GOT3 (cell line): ENCODE measurements at places on chromosomes 2 and 18.

- no peak for DNase-seq
Observed at GRCh38 chr2:172079838-172080640, 5.3 kb upstream of the DLX1 start.

GRCh38 chr18:48956356-48956755, 5.6 kb upstream of the SMAD7 start:
- DNase-seq = no peak

DNA sequence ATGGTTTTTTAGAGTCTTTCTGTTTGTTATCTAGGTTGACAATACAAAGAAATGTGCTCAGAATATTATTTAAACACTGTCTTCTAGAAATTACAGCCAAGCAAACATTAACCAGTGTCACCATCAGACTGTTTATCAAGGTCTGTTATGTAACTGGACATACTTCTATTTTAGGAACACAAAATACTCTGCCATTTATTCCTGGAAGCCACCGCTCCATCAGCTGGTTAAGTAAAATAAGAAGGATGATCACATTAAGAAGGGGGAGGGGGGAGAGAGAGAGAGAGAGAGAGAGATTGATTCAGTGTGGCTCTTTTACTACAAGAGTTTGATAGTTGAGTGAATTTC, 47.9 kb downstream of the MBP start:
- DNase-seq = no peak

- DNase-seq = no peak
Observed at GRCh38 chr2:99354070-99354469, 16.9 kb downstream of the EIF5B start.

DNA sequence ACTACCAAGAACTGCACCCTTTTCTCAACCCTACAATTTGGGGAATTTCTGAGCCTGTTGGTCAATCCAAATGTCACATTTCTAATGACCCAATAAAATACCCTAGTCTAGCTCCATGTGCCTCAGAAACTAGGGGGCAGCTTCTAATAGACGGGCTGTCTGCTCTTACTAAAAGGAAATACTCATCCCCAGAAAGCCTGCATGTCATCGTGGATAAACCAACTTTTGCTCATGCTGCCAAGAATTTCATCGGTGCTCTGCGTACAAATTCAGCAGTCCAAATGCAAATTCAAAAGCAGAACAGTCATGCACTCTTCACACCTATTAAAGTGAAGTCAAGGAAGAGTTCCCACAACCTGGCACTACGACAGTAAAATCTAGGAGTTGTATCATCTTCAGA, 377.3 kb downstream of the LNPK start:
- no peak for DNase-seq

- DNase-seq = no peak
Observed at GRCh38 chr2:150859877-150860276, 372.4 kb upstream of the RND3 start.

DNA sequence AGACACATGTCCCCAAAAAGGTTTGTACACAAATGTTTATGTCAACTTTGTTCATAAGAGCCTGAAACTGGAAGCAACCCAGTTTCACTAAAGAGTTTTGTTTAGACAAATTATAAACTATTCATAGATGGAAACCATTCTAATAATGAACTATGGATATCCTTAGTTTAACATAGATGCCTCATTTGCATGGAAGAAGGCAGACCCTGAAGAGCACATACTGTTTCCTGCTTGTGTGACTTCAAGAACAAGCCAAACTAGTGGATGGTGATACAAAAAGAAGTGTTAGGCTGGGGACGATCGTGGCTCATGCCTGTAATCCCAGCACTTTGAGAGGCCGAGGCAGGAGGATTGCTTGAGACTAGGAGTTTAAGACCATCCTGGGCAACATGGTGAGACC, 48.1 kb downstream of the ACOXL start:
- no peak for DNase-seq

- DNase-seq = no peak
Observed at GRCh38 chr2:82690757-82691411, 1768.2 kb downstream of the SUCLG1 start.

DNA sequence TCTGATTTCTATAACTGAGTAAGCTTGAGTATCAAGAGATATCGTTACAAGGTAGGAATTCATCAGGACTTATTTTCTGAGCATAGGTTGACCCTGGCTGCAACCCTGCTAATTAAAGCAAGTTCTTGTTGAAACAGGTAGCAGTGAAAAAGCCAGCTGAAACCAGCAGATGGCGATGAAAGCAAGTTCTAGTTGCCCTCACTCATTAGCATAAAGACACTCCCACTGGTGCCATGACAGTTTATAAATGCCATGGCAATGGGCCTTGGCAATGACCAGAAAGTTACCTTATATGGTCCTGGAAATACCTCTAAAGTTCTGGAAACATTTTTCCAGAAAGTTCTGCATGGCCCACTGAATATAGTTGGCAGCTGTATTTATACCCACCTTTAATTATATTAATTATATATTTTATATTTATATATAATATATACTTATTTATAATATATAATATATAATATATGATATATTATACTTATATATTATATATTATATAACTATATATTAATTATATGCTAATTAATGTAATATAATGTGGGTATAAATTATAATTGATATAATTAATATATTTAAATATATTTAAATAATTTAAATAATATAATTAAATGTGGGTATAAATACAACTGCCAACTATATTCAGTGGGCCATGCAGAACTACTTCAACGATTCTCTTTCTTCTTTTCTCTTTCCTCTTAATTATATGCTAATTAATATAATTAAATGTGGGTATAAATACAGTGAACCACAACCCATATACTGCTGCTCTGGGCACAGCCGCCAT, 188.0 kb downstream of the CDH7 start:
- DNase-seq = no peak

- no peak for DNase-seq
Observed at GRCh38 chr2:3753561-3753960, 50.2 kb downstream of the DCDC2C start.

DNA sequence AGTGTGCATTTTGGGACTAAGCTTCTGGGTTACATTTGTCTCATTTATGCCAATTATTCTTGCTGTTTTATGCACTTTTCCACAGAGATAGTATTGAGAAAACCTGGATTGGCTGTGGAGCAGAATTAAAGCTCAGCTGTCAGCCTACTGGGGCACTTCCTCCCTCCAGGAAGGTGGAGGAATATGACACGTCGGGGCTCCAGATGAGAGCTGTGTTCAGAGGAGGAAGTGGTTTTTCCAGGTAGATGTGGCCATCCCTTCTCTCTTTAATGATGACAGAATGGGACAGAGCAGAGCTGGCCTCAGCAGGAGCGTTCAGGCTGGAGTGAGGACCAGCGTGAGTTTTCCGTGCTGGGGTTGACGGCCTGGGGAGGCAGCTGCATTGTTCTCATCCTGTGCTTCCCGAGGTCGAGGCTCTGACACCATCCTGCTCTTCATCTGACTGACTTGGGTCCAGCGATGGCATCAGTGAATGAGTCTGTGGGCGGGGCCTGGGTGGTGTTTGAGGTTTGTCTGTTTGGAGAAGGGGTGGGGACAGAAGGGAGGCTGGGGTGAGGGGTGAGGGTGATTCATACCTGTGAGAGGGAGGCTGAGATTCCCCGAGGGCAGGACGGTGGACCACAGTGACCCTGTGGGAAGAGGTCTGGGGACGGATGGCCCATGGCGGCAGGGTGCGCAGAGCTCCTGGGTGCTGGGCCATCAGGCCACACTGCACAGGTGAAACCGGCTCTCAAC, 207.0 kb downstream of the LDLRAD4 start:
- DNase-seq = no peak

DNA sequence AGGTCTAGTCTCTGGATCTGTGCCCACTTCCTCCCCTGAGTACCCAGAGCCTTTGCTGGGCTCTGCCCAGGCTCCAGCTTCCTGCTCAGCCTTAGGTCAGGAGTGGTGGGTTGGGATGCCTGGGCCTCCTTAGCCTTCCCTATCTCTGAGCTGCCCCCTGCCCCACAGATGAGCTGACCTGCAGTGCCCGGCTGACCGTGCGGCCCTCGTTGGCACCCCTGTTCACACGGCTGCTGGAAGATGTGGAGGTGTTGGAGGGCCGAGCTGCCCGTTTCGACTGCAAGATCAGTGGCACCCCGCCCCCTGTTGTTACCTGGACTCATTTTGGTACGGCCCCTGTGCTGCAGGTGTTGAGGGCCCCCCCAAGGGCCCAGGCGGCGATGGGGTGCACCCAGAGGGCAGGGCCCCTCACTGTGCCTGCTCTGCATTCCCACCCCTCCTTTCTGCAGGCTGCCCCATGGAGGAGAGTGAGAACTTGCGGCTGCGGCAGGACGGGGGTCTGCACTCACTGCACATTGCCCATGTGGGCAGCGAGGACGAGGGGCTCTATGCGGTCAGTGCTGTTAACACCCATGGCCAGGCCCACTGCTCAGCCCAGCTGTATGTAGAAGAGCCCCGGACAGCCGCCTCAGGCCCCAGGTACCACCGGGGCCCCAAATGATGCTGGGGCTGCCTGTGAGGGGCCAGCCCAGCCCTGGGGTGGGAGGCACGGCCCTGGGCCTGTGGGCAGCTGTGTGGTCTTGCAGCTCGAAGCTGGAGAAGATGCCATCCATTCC, 30.1 kb upstream of the GMPPA start:
- DNase-seq = no peak

DNA sequence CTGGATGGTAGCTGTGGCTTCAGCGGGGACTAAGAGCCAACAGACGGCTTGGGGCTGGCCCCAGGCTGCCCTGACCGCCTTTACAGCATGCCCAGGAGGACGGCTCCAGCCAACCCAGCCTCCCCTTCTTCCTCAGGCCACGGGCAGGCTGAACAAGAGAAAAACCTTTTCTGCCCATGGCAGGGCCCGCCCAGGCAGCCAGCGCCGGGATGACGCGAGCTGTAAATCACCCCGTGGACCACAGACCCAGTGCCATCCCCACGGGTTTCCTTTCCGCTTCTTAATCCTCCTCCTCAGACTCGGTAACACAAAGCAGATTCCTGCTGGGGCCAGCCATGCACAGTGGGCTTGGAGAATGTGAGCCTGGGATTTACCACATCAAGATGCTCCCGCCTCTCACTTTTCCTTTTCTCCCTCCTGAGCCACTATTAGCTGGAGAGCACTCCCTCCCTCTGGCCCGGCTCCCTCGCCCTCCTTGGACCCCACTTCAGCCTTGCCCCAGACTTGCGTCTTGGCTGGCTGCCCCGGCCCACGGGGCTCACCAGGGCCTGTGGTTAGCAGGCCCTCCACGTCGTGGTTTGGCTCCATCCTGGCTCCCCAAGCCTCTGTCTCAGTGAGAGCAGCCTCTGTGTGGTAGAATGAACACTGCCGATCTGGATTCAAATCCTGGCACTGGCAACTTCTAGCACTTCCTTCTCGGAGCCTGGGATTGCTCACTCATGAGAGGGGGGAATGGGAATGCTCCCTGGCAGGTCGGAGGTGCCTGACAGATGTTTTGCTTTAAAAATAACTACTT, 31.4 kb downstream of the ATOH8 start:
- peak; percentile 45 for DNase-seq

DNA sequence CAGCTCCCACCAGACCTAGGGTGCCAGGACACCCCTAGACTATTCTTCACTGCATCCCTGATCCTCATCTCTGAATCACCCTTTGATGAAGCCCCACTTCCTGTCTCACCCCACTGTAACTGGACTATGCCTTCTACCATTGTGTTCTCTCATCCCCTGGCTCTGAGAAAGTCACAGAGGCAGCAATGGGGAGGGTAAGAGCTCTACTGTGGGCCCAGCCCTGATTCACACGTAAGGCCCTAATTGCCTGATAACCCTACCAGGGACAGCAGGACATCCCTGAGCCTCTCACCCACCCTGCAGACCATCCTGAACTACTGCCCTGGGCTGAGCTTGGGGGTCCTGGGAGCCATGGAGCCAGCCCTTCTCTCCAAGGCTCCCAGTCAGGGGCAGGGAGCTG, 1.5 kb upstream of the PROM2 start:
- DNase-seq = no peak

GRCh38 chr2:143796051-143796450, 666.8 kb downstream of the ARHGAP15 start:
- no peak for DNase-seq

GRCh38 chr18:76592981-76593381, 97.9 kb upstream of the ZNF516 start:
- no peak for DNase-seq

- no peak for DNase-seq
Observed at GRCh38 chr2:172434821-172435605, 7.6 kb downstream of the ITGA6 start.

DNA sequence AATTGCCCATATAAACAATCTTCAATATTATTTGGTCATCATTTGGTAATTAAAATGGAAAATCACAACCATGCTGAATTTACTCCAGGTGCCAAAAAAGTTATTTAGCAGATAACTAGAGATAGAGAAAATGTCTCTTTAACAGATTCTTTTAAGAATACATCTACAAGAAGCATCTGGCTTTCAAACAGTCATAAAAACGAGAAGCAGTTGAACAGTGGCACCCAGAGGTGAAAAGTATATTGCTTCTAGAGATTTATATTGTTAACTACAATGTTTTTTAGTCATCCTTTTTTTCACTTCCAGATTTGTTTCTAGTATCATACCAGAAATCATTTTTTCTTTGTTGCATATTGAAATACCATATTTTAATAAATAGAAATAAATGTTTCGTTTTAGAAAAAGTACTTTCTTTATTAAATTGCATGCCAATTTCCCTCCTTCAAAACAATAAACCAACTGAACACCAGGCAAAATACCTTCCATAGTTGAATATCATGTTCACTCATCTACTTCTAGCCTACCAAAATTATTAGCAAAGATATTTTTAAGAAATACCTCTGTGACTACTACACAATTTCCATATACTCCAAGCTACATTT, 65.4 kb upstream of the HNRNPA3 start:
- no peak for DNase-seq

DNA sequence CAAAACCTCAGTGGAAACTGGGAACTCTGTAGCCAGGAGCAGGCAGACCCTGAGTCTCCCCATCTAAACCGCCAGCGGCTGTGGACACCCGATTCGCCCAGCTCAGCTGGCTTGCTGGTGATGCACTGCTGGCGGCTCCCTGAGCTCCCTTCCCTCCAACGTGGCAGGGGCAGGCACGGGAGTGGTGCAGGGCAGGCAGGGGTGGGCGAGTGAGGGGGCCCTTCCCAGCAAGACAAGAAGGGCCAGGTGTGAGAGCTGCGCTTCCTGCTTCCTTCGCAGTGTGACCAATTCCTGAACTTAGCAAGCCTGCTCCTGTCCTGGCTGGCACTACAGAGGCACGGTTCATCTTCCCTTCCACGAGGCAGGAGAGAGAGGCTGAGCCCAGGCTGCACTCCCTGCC, 12.3 kb upstream of the SEMA4C start:
- no peak for DNase-seq

DNA sequence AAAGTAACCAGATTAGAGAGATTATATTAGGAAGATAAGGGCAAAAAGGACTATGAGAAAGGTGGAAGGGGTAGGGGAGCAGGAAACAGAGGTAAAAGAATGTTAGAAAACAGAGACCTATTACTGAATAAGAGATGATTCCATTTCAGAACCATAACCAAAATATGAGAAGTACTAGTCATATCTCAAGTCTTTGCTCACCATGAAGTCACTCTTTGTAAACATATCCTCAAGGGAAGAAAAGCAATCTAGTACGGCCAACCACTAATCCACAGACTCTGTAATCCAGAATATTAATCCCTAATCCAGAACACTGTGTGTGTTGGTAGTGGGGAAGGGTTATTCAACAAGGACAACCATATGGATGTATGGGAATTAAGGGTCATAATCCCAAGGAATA, 92.0 kb downstream of the CDCA7 start:
- no peak for DNase-seq
